ENCODE measurements at places on chromosomes 7 and 10.

DNA sequence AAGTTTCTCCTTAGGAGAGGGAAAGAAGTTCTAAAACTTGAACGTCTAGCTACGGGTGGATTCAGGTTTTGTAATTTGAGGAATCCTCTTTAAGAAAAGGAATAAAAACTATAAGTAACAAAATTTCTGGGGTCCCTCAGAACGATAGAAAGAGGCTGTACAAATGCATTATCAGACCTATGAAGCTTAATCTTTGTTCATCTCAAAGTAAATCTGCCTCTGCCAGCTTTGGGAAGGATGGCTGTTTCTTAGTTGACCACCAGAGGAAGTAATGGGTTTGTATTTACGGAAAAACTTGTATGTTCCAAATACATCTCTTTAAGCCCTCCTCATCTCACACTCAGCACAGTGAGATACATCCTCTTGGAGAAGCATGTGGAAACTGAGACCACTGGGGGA lies 864 bp downstream of the PSTK start:
- DNase-seq, result peak; percentile 59

DNA sequence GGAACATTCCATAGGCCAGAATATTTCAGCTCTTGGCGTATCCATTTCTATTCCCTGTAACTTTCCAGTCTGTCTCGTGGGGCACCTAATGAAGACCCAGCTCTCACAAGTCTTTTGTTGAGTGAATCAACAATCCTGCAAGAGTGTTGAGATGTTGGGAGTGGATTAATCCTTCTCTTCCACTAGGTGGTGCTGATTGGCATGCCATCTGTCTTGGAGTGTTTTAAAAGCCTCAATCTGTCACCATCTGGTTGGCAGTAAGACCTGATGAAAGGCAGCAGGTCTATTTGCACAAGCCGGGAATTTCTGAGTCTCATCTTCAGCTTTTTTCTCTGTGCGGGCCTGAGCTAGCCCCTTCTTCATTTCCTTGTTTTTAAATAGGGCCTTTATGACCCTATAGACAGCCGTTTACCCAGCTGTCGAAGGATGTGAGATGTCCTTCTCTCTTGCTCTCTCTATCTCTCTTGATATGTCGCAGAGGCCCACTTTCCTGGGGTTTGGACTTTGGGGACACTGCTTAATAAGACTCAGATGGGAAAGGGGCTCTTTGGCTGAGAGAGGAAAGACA lies 180.5 kb downstream of the ZNF365 start:
- DNase-seq, result peak; percentile 6

DNA sequence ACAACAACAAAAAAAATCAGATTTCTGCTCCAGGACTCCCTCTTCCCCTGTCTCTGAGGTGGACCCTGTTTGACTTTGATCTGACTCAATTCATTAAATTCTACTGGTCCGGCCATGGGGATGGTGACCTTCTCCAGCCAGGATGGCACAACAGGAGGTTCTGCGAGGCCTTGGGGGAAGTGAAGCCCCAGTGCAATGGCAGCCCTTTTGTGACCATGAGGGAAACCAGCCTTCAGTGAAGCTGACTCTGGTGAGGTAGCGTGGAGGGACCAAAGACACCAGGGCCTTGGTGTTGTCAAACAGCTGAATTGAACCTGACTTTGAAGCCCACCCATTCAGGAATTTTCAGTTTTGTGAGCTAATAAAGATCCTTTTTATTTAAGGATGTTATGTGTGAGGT lies 44.5 kb downstream of the NPTX2 start:
- no peak for DNase-seq

GRCh38 chr10:3783316-3783681 lies 1.7 kb downstream of the KLF6 start:
- DNase-seq, result no peak

DNA sequence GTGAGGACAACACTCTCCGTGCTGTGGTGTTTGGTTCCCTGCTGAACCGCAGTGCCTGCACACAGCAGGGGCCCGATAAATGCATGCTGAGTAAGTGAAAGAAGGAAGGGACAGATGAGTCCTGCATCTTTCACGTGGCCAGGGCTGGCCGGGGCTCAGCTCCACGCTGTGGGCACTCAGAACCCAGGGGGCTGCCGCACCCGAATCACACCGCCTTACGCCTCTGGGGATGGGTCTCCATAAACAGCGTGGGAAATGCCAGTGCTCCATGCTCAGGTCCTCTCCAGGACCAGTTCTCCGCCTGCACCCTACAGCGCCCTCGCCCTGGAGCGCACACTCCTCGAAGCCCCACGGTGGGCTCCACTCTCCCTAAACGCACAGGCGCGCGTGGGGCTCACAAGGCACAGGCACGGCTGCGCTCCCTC lies 38.1 kb downstream of the RASGEF1A start:
- no peak for DNase-seq

DNA sequence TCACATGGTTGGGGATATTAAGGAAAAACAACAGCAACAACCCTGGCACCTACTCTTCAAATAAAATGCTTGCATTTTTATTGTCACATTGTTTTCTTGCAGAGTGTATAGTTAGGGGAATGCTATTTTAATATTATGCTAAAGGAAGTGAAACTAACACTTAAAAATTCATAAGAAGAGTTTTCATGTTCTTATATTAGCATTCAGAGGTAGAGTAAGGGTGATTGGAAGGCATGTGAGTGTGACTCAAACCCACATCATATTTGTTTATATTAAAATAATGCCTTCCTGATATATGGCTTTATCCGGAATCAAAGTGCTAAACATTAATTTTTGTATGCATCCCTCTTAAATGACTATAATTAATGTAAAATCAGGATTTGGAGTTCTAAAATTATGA lies 59.8 kb upstream of the TES start:
- no peak for DNase-seq

GRCh38 chr7:131250331-131250730 lies 77.3 kb upstream of the MKLN1 start:
- no peak for DNase-seq

GRCh38 chr10:110893559-110894179 lies 21.9 kb downstream of the PDCD4 start:
- DNase-seq, result no peak

DNA sequence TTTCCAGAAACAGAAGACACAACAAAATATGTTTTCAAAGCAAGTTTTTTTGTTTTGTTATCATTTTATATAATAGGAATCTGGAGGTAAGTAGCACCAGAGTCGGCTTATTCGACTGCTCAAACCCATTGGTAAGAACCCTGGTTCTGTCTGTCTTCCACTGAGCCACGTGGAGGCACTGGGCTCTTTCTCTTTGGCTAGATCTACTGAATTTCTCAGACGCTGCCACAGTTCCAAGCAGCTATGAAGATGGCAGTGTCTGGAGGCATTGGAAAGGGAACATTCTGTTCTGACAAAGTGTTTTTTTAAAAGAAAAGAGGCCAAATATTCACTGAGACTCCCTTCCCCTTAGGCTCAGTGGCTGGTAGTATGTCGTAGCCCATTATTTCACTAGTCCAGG lies 338.8 kb downstream of the NRG3 start:
- no peak for DNase-seq

GRCh38 chr10:100728928-100729861 lies 16.2 kb upstream of the PAX2 start:
- DNase-seq, result peak; percentile 87

- no peak for DNase-seq
Observed at GRCh38 chr10:13335881-13336280, 12.2 kb downstream of the SEPHS1 start.

- no peak for DNase-seq
Observed at GRCh38 chr10:102505462-102506115, 1.8 kb downstream of the SUFU start.

DNA sequence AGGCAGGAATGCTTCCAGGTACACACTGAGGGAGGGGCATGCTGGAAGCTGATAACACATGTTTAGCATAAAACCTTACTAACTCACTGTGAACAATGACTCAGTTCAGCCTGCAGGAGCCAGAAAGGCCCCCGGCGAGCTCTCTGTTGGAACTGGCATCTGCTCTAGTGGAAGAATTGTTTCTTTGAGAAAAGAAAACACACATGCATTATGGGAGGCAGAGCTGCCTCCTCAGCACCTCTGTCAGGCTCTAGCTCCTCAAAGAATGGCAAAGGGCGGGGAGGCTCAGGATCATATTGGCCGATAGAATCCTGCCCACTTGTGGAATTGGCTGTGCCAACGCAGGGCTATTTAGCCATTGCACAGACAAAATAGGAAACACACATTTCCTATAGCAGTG lies 338.3 kb downstream of the CXCL12 start:
- no peak for DNase-seq

DNA sequence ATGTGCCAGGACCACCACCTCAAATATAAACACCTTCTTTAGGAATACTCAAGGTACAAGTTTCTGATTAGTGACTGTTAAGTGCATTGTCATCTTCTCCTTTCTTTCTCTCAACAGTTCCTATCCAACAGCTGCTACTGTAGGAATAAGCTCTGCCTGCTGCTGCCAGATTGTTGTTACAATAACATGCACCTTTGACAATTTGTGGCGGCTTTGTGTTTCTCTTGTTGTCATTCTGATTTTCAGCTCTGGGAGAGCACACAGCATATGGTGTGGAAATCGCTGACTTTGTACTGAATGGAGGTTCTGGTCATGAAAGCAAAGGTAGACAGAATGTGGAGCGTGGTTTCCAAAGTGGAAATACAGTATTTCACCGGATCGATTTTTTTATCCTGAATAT lies 182.8 kb downstream of the SEC23IP start:
- DNase-seq, result no peak

DNA sequence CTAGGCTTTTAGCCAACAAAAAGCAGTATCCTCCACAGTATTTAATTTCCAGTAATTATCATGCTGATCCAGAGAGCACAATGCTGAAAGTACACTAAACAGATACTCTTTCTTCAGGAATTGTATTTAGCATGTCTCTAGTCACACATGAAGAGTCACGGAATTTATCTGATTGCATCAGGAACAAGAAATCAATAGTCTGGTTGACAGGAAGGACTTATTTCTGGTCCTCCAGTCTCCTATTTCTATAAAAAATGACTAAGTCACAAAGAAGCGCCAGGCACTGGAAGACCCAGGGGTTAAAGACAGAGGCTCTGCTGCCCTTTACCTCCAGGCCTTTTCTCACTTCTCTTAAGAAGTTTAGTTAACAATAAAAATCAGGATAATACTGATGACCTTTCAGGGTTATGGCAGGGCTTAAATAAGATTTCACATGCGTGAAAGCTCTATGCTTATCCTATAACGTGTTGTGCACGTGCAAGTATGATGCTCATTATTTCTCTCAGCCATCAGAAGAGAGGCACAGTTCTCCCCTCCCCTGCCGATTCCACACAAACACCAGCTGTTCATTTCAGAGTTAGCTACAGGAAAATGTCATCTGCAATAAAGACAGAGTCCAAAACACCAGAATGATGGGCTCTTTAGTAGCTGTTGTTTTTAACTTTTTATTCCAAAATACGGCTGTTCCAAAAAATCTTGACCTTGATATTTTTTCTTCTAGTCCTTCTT lies 36.9 kb downstream of the SLC26A4 start:
- no peak for DNase-seq

DNA sequence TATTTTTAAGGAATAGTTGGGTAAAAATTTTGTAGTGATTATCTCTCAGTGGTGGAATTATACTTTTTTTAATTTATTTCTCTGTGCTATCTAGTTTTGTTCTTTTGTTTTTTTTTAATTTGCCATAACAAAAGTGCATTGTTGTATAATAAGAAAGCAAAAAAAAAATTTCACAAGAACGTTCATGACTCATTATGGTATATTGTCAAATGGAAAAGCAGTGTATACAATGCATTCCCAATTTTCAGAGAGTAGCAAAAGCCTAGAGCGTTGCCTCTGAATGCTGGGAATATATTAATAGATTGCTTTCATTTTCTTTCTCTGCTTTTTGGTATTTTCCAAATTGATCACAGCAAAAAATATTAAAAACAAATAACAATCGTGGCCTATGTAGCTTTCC lies 46.3 kb upstream of the GPAM start:
- DNase-seq, result no peak

DNA sequence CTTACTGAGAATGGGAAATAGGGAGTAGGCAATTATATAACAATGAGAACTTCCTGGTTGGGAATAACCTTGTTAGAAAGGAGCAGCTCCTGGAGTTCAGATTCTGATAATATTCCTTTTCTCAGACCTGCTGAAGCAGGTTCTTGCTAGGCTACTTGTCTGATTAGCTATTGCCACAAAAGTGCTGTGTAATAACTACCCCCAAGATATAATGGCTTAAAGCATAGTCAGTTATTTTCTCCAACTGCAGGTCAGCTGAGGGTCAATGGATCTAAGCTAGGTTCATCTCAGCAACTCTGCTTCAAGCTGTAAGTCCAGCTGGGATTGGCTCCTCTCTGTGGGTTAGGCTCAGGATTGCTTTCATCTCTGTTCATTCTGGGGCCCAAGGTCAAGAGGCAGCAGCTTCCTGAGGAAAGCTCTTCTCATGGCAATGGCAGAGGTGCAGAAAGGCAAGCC lies 9.4 kb upstream of the CNOT4 start:
- DNase-seq, result no peak

DNA sequence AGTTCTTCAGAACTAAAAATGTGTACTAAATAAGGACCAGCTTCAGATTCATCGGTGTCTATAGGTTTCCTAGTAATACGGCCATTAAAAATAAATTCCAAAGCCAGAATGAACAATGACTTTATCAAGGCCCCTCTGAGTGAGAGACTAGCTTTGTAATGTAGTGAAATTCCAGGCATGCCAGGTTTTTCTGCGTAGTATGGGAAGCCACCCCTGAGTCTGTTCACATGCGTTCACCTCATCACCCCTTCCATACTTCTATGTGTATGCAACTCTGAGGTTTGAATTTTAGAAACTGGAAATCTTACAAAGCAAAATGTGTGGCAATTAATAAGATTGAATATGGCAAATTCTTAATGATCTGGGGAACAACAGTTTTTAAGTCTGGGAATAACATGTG lies 24.5 kb downstream of the RNF32 start:
- DNase-seq, result no peak

DNA sequence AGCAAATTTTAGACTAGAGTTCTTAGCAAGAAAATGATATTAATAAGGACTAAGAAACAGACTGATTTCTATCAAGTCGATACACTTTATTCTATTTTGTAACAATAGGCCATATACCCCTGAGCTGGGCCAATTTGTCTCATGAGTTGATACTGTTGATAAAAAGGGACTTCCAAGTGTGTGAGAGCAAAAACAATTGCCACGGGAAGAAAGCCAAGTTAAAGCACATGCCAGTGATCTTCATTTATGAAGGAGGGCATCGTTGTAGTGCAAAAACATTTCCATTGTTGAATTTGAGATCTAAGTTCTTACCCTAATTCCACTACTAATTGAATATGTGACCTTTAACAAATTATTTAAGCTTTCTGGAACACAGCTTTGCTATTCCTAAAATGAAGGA lies 119.9 kb downstream of the CNOT4 start:
- no peak for DNase-seq

DNA sequence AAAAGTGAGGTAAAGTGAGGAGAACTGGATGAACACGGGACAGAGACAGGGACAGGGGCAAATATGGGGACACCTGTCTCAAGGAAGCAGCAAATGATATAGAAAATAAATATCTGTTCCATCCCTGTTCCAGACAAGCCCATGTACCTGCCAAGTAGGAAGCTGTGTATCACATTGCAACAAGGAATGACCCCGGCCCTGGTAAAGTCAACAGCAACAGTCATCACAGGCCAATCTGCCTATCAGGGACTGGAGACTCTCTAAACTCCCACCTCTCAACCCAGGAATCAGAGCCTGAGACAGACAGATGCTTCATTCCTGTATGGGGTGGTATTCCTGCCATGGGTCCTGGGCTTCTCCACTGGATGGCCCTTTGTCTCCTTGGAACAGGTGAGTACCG lies 156.6 kb upstream of the PRSS1 start:
- DNase-seq, result no peak

- no peak for DNase-seq
Observed at GRCh38 chr7:148982654-148983199, 45.6 kb downstream of the PDIA4 start.

Data from HuH-7 (cell line).